ENCODE measurements at places on chromosomes 7 and 10.

DNA sequence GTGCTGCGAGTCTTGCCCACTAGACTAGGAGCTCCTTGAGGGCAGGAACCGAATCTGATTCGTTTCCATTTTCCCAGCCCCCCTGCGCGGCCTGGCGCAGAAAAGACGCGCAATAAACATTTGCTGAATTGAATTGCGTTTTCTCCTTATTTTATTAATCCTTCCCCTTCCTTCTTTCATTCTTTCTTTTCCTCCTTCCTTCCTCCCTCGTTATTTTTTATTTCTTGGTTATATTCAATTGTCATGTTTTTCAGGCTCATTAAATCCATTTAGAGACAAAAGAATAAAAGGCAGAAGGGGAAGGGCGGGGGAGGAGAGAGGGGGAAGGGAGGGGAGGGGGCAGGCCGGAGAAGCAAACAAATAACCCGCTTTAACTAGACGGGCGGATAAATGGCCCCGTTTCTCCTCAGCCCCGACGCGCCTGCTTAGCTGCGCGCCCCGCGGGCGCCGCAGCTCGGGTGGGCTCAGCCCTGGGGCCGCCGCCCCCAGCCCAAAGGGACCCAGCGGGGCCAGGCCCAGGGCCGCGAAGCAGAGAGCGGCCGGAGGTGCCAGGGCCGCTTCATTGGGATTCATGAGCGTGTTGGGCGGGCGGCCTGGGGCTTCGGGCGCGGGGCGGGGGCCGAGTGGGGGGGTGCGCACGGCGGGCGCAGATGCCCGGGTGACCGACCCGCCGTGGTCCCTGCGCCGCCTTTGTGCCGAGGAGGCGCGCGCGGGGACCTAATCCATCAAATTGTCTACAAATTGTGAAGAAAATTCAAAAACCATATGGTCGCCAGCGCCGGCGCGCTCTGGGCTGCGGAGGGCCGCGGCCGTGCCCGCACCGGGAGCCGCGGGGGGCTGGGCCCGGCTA lies 5.0 kb downstream of the LBX1 start:
- DNase-seq, result no peak

- no peak for DNase-seq
Observed at GRCh38 chr7:43199371-43200160, 87.1 kb downstream of the HECW1 start.

GRCh38 chr7:12888717-12889116 lies 201.3 kb downstream of the ARL4A start:
- DNase-seq, result no peak

DNA sequence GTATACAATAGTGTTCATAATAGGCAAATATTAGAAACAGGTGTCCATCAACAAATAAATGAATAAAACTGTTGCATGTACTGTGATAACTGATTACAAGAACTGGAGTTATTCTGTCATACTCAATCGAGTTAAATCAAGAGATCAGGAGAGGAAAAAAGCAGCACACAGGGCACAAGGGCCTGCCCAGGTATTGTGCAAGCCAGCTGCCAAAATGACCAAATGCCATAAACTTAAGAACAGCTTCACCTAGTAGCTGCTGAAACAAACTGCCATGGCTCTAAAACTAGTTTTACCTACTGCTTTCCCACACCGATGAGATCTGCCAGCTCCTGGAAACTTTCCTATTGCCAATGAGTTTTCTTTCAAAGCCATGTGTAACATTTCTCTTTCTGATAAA lies 12.2 kb downstream of the GSAP start:
- no peak for DNase-seq

- no peak for DNase-seq
Observed at GRCh38 chr10:60480865-60481563, 91.3 kb upstream of the ANK3 start.

- no peak for DNase-seq
Observed at GRCh38 chr10:113020475-113020753, 70.4 kb downstream of the TCF7L2 start.

GRCh38 chr10:61804414-61804813 lies 97.1 kb upstream of the ARID5B start:
- DNase-seq, result no peak

GRCh38 chr7:81161451-81162075 lies 242.7 kb upstream of the SEMA3C start:
- DNase-seq, result no peak

DNA sequence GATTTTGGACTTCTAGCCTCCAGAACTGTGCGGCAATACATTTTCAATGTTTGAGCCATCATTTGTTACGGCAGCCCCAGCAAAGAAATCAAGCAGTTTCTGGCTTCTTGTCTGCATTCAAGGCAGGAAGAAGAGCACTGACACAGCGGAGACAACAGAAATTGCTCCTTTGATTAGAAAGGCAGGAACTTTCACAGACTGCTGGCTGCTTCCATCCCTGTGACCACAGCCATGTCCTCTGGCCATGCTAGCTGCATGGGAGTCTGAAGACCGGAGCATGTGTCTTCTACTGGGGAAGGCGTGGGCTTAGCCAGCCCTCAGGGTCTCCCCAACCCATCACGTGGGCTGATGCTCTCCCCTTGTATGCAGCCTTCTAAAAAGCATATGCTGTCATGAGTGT lies 19.1 kb downstream of the C10orf71 start:
- DNase-seq, result no peak

GRCh38 chr7:47570649-47571050 lies 11.3 kb downstream of the TNS3 start:
- DNase-seq, result no peak

DNA sequence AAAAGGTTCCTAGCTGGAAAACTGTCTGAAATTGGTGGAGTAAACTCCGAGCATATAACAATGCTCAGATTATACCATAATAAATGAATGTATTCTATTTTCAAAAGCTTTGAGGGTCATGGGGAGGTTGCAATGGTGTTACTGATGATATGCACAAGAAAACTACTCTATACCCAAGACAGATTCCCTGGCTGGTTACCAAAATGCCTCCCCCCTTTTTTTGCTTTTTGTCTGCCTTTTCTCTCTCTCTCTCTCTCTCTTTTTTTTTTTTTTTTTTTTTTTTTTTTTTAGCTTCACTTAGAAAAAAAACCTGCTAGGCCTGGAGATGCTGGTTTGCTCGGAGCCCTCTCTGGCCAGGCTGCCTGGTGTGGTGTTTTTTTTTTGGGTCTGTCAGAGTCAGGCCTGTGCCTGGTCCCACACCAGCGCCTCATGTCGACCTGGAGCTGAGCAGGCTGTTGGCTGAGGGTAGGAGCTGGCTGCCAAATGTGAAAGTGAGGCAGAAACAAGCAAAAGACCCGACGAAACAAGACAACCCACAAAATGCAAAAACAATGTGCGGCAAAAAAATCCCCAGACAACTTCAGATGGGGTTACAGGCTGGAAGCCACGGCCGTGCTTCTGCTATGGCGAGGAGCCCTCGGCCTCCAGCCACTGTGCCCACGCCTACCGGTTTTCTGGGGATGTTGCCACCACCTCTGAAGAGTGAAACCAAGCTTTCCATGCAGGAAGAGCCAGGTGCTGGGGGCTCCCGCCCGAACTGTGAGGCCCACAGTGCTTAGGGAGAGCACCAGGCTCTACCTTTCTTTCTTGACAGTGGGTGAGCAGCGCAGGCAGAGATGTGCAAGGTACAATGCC lies 59.9 kb upstream of the EFCAB10 start:
- no peak for DNase-seq

DNA sequence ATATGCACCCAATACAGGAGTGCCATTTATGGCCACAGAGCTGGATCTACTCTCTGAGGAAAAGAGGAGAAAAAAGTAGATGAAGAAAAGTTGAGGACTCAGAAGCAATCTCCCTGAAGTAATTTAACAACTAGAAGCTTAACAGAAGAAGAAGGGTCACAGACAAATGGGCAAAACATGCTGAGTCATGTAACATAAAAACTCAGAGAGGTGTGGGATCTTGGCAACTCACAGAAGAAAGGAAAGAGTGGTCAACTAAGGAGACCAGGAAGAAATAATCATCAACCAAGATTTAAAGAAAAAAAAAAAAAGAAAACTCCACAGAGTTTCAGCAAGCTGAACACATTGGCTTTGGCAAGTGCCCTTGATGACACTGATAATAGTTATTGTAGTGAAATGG lies 51.8 kb upstream of the BET1 start:
- DNase-seq, result no peak

- DNase-seq, result no peak
Observed at GRCh38 chr10:116429288-116429977, 1.8 kb downstream of the PNLIPRP3 start.

Measured in stimulated activated CD4-positive, alpha-beta T cell treated with anti-CD3 and anti-CD28 coated beads, Interleukin-15, amount 100 ng/mL, for 1 hour (primary cell).